ENCODE measurements at places on chromosomes 16 and 17. TPM values are rescaled to one million over a fixed set of nuclear protein-coding genes. Genes with fewer than 3 reads are reported as not detected.
A peak's percentile ranks its signal among the peaks of the same experiment; 100 is the strongest.

MMP25 gene
- 7.7 TPM for total RNA-seq

DNA sequence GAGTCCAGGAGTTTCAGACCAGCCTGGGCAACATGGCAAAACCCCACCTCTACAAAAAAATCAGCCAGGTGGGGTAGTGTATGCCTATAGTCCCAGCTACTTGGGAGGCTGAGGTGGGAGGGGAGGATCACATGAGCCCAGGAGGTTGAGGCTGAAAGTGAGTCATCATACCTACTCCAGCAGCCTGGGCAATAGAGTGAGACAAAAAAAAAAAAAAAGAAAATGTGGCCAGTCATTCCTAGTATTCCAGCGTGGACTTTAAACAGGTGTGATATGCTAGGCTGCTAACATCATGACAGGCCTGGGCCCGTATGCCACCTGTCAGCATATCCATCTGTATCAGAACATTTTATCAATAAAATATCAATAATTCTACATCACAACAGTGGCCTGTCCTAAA is 143.3 kb downstream of the AATF start:
- no peak for DNase-seq

CTRB2 gene
- not detected for total RNA-seq

TBC1D3C gene
- not detected for total RNA-seq

DNA sequence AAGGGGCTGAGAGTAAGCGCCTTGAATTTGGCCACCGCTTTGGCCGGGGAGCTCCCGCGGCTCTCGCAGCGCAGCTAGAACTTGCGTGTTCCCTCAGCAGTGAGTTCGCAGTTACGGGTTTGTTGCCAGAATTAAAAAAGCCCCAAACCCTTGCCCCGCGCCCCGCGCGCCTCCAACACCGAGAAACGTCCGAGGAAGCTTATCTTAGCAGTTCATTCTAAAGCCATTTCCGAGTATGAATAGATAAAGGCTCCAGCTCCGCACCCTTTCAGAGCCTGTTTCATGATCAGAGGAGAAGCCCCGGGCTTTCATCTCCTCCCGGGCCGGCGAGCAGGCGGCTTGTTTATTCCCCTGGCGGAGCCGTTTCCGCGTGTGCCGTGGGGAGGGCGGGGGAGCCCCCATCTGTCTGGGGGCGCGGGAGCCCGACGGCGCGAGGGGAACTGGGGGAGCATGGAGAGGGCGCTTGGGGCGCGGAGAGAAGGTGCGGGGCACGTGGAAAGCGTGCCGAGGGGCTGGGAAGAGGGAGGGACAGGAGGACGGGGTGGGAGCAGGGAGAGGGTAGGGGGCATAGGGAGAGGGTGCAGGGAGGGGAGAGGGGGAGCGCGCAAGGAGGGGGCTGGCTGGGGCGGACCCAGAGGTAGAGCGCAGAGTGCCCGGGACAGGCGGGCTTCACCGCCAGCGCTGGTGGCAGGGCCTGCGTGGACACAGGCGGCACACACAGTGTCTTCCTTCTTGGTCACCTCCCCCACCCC is 9.9 kb downstream of the TBX4 start:
- DNase-seq: no peak

DNA sequence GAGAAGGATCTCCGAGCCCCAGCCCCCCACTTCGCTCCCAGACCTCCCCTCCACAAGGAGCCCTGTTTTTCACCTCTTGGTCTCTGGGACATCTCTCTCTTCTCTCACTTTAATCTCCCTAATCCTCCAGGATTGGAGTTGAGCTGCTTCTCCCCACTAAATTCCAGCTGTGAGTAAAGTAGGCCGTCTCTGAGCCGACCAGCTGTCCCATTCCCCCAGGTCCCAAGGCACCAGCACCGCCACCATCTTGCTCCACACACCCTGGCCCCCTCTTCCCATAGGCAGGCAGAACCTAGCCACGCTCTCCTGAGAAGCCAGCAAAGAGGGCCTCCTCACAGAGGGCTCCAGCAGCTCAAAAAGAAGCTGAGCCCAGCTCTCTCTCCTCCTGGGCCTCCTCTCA is 878 bp downstream of the DLG4 start:
- no peak for DNase-seq

CCR7 gene
- total RNA-seq: 367 TPM

GRCh38 chr17:69287168-69287567 is 39.8 kb downstream of the ABCA5 start:
- no peak for DNase-seq

PITPNM3 gene
- total RNA-seq: 0.52 TPM

GRCh38 chr17:3795390-3796102 is 5.4 kb downstream of the ITGAE start:
- DNase-seq: no peak

- DNase-seq: peak; percentile 20
Measured at GRCh38 chr17:50708050-50709000, 611 bp upstream of the ANKRD40 start.

DNA sequence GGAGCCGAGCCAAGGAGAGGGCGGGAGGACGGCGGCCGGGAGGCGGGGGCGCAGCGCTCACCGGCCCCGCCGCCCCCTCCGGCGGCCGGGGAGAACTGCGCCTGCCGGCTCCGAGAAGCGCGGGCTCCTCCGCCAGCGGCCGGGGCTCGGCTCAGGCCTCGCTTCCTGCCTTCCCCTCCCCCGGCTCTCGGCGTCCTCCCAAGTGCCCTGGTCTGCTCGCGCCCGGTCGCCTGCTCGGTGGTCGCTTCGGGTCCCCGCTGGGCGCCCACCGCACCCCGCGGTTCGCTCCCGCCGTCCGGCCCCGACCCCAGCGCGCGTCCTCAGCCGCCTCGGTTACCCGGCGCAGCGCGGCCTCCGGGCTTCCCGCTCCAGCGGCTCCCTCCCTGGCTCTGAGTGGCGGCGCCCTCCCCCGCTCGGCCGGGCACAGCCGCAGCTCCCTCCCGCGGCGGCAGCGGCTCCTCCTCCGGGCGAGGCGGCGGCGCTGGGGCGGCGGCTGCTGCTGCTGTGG is 313 bp downstream of the UBTF start:
- DNase-seq: peak; percentile 71

GRCh38 chr16:75452464-75453190 is 11.9 kb downstream of the TMEM170A start:
- no peak for DNase-seq

GRCh38 chr16:75011634-75012307 is 12.9 kb downstream of the ZNRF1 start:
- no peak for DNase-seq

DNA sequence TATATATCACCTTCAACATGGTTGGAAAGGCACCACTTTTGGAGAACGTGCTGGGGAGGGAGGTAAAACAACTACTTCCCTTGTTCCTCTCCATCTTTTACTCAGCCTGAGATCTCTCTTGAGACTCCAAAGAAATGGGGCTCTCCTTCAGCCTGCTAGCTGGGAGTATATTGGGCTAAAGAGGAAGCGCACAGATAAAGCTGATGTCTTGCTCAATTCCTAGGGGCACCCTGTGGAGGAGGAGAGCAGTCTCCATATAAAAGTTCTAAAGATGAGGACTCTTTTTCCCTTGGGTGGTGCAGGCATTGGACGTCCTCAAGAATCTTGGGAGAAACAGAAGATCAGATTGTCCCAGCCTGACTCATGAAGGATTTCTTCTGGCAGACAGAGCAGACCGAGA is 4.6 kb upstream of the ETV4 start:
- DNase-seq: no peak

DNA sequence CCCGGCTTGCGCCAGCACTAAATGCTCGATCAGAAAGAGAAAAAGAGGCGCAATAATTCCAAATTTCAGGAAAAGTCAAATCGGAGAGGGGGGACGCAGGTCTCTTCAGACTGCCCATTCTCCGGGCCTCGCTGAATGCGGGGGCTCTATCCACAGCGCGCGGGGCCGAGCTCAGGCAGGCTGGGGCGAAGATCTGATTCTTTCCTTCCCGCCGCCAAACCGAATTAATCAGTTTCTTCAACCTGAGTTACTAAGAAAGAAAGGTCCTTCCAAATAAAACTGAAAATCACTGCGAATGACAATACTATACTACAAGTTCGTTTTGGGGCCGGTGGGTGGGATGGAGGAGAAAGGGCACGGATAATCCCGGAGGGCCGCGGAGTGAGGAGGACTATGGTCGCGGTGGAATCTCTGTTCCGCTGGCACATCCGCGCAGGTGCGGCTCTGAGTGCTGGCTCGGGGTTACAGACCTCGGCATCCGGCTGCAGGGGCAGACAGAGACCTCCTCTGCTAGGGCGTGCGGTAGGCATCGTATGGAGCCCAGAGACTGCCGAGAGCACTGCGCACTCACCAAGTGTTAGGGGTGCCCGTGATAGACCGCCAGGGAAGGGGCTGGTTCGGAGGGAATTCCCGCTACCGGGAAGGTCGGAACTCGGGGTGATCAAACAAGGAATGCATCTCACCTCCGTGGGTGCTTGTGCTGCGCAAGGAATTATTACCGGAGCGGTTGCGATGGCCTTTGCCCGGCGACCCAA is 4.0 kb upstream of the DLX4 start:
- DNase-seq: no peak

GRCh38 chr16:83253521-83253920 is 554.3 kb upstream of the HSBP1 start:
- no peak for DNase-seq

- no peak for DNase-seq
Measured at GRCh38 chr17:155576-155975, 18.2 kb downstream of the SCGB1C2 start.

DNA sequence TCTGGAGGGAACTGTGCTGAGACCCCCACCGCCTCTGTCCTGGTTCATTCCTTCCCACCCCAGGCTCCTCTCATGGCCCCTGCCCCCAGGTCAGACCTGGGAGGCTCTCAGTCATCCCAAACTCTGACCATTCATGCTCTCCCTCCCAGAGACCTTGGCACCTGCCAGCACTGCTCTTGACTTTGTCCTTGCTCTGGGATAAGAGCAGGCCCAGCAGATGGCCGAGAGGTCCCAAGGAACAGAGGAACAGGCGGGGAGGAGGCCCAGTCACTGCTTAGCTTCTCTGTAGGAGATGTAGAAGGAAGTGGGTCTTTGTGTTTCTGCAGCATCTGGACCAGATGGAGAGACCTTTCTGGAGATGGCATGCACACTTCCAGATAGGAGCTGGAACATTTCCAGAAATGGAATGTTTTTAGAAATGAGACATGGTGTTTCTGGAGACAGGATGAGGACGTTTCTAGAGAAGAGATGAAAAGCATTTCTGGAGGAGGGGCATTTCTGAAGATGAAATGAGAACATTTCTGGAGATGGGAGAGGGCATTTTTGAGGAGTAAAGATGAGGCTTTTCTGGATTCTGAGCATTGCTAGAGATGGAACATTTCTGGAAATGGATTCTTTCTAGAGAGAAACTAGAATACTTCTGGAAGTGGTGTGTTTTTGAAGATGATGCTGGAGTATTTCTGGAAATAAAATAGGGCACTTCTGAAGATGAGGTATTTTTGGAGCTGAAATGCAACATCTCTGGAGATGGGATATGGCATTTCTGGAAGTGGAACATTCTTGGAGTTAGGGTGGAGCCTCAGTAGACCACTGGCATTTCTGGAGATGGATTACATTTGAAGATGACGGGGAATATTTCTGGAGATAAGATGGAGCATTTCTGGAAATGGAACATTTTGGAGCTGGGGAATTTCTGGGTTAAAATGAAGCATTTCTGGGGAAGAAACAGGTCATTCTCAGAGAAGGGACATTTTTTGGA is 55.2 kb downstream of the RAI1 start:
- DNase-seq: no peak

DNA sequence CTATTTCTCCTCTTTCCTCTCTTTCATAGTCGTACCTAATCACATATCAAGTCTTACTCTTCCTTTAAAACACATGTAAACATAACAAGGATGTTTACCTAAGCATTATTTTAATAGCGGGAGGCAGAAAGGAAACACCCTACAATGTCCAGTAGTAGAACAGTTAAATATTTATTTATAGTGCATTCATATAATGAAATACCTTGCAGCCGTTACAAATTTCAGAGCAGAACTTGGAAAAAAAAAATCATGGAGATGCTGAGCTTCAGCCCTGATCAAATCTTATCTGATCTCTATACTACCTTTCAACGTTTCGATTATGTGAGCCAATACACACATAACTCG is 39.6 kb downstream of the GRB2 start:
- DNase-seq: no peak

HLF gene
- 4.5 TPM for total RNA-seq
